Testis (tissue), 5 donors: ENCODE measurements at places on chromosomes 4 and X. TPM values are rescaled to one million over a fixed set of nuclear protein-coding genes. Genes with fewer than 3 reads are reported as not detected.

Gene RIPPLY1
- not detected for total RNA-seq

Gene HTRA3
- 6.1 TPM for total RNA-seq

Gene FGD1
- total RNA-seq: 6.3 TPM

DNA sequence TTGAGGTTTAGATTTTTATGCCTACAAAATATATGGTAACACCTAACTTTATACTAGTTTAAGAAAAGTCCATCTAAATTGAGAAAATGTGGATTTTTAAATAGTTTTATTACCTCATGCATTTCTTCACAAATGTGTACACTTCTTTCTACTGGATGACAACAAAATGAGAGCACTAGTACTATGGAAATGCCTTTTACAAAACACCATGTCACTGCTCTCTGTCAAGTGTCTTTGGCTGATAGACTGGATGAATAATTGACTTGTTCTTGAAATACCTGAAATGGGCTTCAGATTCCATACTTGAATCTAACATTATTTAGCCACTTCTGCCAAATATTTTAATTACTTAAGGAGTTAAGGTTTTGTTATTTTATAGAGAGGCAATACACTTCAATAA lies 49.5 kb downstream of the AMELX start:
- DNase-seq: no peak

GRCh38 chr4:79576429-79576753 lies 168.4 kb upstream of the GK2 start:
- no peak for DNase-seq

DNA sequence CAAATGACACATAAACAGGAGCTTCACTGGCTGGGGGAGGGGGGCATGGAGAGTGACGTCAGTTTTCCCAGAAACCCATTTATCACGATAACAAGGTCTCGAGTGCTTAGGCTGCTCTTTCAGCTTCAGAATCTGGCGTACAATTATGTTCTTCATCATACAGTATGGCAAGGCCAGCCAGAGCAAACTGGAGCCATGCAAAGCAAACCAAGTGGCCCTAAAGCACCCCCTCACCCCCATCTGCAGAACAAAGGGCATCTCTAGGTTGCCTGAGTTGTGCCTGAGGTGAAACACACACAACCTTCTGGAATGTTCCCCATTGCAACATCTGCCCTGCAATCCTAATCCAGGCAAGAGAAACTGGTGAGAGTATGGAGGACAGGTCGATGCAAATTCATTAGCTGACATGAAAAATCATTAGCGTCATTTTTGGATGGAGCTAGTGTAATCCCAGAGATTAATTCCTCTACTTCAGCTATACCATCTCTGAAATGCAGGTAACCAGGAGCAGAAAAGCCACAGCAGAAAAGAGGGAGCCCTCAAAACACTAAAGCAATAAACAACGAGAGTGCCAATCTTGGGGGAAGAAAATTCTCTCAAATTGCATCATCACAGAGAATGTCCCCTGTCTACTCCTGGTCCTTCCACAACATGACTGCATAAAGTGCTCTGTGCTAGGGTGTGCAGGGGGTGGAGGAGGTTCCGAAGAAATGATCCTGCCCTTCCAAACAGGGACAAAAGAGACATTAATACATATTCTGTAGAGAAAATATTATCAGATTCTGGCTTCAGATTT lies 1.8 kb downstream of the SEPTIN6 start:
- peak; percentile 75 for DNase-seq

DNA sequence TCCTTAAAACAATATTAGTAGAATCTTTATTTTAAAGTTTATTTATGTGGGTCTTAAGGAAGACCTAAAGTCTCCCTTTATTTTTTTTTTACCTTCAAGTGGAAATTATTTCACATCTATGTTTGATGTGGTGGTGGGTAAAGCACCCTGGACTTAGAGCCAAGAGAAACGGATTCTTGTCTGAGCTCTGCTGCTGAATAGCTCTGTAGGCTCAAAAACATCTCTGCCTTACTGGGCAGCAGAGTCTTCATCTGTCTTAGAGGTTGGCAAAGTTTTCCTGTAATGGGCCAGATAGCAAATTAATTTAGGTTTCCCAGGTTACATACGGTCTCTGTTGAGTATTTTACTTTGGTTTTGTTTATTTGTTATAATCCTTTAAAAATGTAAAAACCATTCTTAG lies 136.5 kb downstream of the CEP135 start:
- no peak for DNase-seq
